Stimulated activated CD4-positive, alpha-beta T cell treated with anti-CD3 and anti-CD28 coated beads, Interleukin-1b, Interleukin-23, amount 100 ng/mL, for 48 hours (primary cell): ENCODE measurements at places on chromosomes 6 and 20.

DNA sequence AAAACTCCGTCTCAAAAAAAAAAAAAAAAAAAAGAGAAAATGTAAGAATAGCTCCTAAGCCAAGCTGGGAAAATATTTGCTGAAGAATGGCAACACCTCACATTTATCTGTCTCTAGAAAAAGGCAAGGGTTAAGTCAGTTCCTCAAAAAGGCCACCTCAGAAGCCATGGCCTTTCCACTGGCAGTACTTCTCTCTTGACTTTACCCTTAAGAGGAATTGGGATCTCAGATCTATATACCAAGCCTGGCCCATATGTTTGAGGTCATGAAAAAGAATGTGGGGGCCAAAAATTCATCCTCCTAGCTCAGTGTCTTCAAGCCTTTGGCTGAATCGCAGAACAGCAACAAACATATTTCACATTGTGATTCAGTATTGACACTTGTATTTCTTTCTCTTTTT is 10.9 kb upstream of the NCOA3 start:
- no peak for DNase-seq

DNA sequence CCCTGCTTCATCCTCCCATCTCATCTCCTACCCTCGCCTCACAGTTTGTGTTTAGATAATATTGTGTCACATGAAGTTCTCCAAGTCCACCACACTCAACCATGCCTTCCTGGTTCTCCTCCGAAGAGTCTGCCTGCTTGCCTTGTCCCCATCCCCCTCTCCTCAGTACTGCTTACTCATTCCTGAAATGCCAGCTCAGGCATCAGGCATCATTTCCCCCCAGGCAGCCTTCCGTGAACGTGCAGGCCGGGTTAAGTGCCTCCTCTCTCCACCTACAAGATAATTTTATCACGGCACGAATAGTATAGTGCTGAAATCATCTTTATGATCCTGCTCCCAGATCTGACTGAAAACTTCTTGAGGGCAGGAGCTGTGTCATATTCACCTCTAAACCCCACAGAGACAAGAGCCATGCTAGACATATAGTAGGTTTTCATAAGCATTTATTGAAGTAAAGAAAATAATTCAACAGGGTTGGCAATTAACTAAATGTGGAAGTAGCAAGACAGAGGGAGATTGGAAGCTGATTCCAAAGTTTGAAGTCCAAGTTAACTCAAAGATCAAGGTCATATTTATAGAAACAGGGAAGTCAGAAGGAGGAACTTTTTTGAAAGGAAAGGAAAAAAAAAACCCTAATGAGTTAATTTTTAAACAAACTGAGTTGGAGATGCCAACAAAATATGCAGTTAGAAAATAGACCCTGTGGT is 48.7 kb upstream of the BMP2 start:
- DNase-seq: no peak

DNA sequence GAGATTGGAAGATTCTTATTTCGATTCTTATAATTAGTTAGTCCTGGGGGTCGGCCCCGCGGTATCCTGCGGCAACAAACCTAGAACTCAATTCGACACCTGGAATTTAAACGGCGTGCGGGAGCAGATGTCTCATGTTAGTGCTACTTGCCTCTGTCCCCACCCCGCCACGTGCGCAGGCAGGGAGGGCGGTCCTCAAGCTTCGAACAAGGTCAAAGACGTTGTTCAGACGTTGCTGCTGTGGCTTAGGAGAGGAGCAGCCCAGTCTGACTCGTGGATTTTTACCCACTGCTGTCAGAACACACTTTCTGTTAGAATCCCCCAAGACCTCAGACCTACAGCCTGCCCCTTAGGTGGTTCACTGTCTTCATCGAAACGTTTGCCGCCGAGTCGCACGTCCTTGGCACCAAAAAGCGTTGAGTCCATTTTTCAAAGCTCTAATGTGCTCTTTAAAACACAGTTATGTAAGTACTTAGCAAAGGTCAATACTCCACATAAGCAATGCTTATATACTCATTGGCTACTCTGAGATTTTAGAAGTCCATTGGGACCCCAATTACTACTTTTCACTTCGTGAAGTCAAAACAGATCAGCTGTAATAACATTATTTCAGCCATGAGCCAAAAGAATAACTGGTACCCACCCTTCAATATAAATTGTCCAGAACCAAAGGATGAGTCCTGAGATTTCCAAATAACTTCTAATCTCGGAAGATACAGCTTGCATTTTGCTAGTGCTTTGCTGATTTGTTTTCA is 2.7 kb upstream of the C6orf62 start:
- DNase-seq: no peak

DNA sequence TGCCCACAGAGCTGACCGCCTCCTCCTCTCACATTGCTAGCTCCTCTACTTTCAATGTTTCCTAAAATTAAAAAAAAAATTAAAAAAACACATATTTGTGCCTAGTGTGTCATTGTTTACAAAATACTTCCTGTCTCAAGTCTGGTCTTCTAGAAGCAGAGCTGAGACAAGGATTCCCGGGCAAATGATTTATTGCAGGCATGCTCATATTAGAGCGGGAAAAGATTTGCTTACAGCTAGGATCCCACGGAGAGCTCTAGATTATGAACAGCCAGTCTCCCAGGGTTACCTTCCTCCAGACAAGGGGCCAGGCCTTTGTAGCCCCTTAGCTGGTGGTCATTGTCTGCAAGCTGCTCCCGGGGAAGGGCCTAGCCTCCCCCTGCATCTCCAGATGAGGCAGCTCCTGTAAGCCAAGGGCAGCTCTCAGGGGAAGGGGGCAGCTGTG is 9.4 kb downstream of the PACSIN1 start:
- no peak for DNase-seq

- DNase-seq: no peak
Measured at GRCh38 chr20:42083280-42083679, 465.1 kb upstream of the CHD6 start.

- no peak for DNase-seq
Measured at GRCh38 chr6:163955756-163956155, 541.2 kb downstream of the QKI start.

GRCh38 chr20:21393816-21394519 is 3.4 kb downstream of the NKX2-4 start:
- no peak for DNase-seq

- no peak for DNase-seq
Measured at GRCh38 chr20:38063911-38064530, 30.5 kb downstream of the RPRD1B start.

- DNase-seq: no peak
Measured at GRCh38 chr6:16140607-16141006, 11.7 kb downstream of the MYLIP start.

DNA sequence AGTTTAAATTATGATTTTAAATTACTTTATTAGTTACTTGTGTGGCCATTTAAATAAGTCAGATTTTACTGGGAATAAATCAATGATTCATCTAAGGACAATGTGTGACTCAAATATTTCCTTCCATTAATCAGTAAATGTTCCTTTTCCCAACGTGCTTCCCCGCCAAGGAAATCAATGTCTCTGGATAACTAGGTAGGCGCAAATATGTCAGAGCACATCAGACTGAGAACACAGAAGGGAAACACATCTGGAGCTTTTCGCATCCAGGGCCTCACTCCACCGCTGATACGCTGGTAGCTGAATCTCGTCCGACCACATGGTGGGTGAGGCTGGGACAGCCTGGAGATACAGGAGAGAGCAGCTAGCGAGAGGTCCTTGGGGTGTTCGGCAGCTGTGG is 56.4 kb upstream of the RPS6KA2 start:
- no peak for DNase-seq

GRCh38 chr6:53611342-53611741 is 54.2 kb downstream of the KLHL31 start:
- no peak for DNase-seq

DNA sequence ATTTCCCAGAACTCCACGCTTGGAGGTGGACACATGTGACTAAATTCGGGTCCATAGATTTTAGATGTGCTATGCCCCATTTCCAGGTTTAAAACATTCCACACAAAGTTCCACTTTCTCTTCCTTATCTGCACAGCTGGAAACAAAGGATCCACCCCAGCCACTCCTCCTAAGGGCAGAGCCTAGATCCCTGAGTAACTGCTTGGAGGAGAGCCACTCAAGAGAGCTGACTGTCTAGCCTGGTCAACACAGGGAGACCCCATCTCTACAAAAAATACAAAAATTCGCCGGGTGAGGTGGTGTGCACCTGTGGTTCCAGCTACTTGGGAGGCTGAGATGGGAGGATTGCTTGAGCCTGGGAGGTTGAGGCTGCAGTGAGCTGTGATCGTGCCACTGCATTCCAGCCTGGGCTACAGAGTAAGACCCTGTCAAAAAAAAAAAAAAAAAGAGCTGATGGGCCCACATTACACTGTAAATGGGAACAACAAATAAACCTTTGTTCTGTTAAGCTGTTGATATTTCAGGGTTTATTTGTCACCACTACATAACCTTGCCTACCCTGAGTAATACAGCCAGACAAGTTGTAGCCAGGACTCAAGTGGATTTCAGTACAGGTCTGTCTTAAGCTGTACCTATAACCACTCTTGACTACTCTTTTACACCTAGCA is 25.8 kb upstream of the SNRPC start:
- DNase-seq: no peak

GRCh38 chr6:157390273-157391060 is 9.5 kb downstream of the ZDHHC14 start:
- DNase-seq: no peak

GRCh38 chr6:167212713-167213005 is 54.9 kb upstream of the GPR31 start:
- DNase-seq: no peak

DNA sequence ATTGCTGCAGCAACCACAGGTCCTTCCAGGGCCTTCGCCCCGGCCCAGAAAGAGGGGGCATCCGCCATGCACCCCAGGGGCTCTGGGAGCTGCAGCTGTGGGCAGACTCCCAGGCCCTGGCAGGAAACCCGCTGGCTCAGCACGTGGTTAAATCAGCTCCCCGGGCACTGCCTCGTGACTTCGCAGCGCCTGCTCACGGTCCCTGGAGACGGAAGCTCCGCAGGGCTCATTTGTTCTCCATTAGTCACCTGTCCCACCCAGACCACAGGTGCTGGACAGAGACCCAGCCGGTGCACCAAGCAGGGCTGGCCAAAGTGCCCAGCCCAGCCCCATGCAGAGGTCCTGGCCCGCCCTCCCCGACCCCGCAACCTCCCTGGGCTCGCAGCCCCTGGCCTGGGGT is 14.7 kb downstream of the KCNQ2 start:
- DNase-seq: no peak

DNA sequence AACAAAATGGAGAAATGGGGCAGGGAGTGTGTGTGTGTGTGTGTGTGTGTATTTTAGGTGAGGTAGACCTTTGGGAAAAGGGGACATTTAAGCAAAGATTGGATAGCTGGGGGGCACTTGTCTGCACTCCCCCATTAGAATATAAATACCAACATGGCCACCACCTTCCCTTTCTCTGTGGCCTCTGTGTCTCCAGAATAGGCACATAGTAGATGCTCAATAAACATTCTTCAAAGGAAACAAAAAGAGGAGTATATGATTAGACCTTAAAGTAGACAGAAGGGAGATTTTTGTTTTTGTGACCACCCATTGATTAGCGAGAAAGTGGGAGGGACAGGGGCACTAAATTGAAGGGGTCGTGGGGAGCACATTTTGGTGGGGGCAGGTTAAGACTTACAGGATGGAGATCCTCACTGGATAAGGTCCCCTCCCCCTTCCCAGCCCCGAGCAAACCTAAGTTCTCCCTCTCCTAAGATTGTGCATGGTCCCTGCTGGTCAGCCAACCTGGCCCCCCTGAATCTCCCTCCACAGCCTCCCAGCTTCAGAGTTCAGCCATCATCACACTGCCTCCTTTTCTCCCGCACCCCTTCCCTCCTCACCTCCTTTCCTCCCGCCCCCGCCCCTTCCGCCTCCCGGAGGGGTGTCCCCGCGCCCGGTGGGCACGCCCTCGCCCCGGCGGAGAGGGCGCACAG is 514 bp upstream of the TSHZ2 start:
- no peak for DNase-seq

- DNase-seq: no peak
Measured at GRCh38 chr6:20939161-20939775, 405.0 kb downstream of the CDKAL1 start.

DNA sequence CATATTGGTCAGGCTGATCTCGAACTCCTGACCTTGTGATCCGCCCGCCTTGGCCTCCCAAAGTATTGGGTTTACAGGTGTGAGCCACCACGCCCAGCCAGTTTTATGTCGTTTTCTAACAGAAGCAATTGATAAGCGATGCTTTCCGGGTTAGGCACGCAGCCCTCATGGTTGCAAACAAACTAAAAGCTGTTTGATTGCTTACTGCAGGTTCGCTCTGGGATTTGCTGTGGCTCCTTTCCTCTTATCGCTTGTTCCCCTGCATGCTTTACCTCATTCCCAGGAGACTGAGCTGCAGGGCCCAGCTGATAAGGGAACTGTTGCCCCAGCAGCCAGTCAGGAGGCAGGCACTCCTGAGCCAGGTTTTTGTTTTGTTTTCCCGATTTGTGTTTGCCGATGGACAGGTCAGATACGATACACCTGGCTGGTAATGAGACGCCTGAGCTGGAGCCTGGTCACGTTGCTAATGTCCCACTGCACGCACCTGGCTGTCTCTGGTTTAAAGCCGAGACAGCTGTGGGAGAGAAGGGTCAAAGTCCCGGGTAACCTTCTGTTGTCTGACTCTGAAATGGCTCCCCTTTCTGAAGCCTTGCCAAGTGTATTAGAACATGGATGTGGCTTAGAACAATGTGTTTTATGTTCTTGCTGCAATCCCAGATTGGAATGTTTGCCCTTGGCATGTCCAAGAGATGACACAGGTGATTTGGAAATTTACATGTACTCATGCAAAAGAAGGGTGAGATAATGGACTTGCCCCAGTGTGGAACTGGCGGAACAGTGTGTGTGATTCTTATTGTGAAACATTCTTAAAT is 19.9 kb downstream of the DSP start:
- no peak for DNase-seq

- no peak for DNase-seq
Measured at GRCh38 chr6:141492521-141493284, 640.0 kb upstream of the GJE1 start.

DNA sequence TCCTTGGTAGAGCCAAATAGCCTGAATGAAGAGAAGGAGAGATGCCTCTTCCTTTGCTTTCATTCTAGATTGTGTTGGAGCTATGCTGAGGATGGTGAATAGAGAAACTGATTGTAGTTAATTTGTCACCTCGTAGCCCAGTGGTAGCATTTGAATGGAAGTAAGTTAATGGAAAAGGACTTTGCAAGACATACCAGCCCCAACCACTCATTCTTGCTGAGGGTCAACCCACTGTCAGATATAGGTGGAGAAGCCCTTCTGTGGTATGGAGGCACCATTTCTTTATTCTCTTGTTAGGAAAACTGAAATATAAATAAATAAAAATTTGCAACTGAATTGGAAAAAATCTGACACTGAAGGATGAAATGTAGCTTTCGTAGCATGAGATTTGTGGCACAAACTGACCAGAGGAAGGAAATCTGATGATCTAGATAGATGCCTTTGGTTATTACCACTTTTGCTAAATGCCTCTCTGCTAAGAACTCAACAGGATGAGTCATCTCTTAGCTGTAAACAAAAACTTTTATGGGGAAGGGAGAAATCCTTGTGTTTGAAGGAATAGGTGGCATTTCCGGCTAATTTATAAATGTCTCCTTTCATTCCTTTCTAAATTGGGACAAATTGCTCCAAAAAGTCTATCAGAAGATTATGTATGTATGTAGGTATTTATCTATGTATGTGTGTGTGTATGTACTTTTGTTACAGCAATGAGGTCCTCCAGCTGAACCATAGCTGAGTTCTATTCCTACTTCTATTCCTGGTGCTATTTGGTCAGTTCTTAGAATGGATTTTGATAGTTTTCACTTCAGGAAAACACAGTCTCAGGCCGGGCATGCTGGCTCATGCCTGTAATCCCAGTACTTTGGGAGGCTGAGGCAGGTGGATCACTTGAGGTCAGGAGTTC is 76.5 kb upstream of the SUPT3H start:
- no peak for DNase-seq

GRCh38 chr6:2524090-2524489 is 226.6 kb downstream of the MYLK4 start:
- no peak for DNase-seq
